ENCODE measurements at places on chromosomes 6 and 20.

DNA sequence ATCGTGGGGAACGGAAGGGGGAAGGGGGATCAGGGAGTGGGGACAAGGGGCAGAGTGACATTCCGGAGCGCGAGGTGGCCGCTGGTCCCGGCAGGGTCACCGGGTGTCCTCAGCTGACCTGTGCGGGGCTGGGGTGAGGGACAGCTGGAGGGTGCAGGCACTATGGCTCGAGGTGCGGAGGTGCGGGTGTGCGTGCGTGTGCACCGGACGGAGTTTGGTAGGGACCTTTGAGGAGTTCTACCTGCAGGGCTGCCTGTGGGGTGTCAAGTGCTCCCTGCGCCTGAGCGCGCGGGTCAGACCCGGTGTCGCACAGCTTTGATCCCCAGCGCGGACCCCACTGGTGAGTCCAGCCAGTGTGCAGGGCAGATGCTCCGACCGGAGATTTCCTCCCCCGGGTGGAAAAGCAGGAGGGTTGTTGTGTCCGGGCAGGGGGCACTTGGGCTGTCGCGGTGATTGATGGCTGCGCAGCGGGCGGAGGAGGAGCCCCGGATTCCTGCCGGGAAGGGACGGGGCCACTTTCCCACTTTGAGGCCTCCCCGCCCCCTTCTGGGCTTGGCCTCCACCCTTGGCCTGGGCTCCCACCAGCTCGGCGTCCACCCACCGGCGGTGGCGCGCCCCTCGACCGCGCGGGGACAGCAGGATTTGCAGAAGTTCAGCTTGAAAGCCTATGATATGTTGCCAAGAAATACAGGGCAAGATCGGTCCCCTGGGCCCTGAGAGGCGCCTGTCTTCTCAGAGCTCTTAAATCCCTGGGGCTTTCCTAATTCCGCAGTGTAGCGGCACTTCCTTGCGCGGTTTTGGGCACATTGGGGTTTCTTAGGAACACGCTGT lies 658 bp downstream of the RIN2 start:
- peak; percentile 49 for DNase-seq

- DNase-seq: no peak
Observed at GRCh38 chr6:80325742-80326141, 219.3 kb downstream of the BCKDHB start.

DNA sequence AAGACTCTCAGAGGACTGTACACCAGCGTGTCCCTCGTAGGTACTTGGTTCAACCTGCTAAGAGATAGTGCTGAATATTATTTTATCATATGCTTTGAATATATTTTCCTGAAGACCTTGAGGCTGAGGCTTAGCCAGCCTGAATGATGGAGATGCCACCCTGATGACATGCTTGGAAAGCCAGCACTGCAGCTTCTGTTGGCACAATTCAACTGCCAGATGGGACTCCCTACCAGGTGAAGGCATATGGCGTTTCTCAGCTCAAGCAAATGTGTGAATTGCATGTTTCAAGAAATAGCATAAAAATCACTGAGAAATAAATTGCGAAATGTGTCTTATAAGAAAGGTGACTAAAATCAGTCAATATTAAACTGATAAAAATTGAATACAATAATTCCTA lies 228.1 kb upstream of the CST7 start:
- no peak for DNase-seq

- DNase-seq: no peak
Observed at GRCh38 chr6:76862936-76863335, 600.4 kb downstream of the HTR1B start.

GRCh38 chr6:347951-348859 lies 43.3 kb upstream of the IRF4 start:
- DNase-seq: no peak

DNA sequence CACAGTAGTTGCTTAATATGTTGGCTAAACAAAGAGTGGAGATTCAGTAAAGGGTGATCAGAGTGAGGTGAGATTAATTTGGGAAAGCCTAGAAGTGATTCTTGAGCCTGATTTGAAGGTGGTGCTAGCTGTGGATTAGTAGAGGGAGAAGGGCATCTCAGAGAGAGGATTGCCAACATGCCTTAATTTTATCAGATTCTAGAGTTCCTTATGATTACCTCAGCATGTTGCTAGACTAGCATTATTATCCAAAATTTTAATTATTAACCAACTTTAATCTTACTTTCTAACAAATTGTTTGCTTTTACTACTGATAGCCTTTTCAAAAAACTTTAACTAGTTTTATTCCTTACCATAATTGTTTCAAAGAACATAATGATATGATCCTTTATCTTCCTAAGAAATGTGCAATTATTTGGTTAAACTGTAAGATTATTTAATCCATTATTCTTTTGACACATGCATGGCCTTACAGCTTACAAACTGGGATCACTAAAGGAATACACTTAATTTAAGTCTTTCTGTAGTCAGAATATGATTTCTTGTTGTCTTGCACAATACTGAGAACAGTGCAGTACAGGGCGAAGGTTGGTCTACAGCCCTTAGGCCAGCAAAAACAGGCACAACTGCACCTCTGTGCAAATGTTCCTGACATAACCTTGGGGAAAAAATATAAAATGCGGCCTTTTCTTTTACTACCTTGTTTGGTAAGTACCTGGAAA lies 88.9 kb downstream of the SLC16A10 start:
- DNase-seq: no peak

- no peak for DNase-seq
Observed at GRCh38 chr20:41391587-41392001, 25.0 kb upstream of the EMILIN3 start.

GRCh38 chr6:80637312-80637711 lies 530.8 kb downstream of the BCKDHB start:
- no peak for DNase-seq

- no peak for DNase-seq
Observed at GRCh38 chr20:8994045-8994444, 74.8 kb upstream of the PLCB4 start.

- peak; percentile 59 for DNase-seq
Observed at GRCh38 chr6:43075670-43076463, at the start of gene PTK7. Gene PTK7 (plus strand): TSS chr6:43076314. CDS start chr6:43076489, 175 bp downstream.

- DNase-seq: peak; percentile 32
Observed at GRCh38 chr20:57685146-57685758, 24.6 kb downstream of the PMEPA1 start.

GRCh38 chr6:157879034-157879872 lies 56.2 kb downstream of the SNX9 start:
- DNase-seq: no peak

- no peak for DNase-seq
Observed at GRCh38 chr20:34978092-34978744, 22.6 kb downstream of the MYH7B start.

- no peak for DNase-seq
Observed at GRCh38 chr6:6599468-6599873, 11.0 kb downstream of the LY86 start.

GRCh38 chr6:82084324-82084920 lies 163.1 kb downstream of the IBTK start:
- no peak for DNase-seq

DNA sequence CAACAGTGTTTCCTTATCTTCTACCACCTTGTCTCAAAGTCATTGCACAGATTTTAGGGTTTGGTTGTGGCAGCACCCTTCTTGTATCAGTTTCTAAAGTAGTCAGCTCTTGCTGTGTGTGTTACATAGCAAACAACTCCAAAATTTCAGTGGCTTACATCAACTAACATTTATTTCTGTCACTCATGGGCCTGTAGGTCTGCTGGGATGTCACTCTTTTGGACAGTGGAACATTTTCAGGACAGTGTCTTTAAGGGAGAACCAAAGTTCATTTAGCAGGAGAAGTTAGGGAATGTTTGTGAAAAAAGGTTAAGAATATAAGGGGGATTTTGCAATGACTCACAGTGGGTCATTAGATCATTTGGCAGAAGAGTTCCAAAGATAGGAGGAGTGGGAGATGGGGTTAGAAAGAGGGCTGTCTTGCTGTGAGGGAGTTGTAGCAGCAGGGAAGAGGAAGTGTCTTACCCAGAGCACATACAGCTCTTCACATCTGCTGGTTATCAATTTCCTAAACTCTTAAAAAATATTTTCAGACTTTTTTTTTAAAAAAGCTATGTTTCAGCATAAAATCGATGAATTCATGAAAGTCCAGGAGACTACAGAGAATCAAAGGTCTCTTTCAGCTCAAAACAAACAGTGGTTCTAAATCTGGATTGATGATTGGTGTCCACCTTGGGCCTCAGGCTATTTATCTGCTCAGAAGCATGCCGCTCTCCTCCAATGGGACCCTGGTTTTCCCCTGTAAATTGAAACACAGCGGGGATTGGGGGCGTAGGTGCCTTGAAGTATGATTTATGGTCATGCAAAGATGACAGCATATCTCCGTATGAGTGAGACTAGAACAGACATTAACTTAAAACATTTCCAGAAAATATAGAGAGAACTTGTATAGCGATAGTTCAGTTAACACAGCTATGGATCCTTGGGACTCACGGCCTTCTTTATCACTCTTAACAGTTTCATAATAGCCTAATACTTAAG lies 117.3 kb downstream of the B3GAT2 start:
- no peak for DNase-seq

- DNase-seq: no peak
Observed at GRCh38 chr6:33817489-33817888, 13.7 kb upstream of the MLN start.

GRCh38 chr20:53961527-53961926 lies 108.9 kb downstream of the BCAS1 start:
- no peak for DNase-seq

DNA sequence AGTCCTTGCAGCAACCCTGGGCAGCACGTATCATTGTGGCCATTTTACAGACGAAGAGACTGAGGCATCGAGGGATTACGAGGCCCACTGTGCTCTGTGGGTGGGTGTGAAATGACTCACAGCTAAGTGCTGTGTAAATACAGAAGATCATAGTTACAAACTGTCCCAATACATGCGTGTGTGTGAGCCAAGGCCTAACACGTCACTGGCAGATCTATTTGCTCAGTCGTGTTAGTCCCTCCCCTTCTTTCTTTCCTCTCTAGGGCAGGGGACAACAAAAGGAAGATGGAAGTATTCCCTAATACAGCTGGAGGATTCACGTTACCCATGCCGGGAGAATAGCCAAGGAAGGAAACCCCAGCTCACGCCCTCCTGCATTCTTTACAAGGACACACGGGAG lies 175.9 kb downstream of the CDC5L start:
- no peak for DNase-seq

- DNase-seq: no peak
Observed at GRCh38 chr6:13527671-13528056, 40.3 kb upstream of the GFOD1 start.

DNA sequence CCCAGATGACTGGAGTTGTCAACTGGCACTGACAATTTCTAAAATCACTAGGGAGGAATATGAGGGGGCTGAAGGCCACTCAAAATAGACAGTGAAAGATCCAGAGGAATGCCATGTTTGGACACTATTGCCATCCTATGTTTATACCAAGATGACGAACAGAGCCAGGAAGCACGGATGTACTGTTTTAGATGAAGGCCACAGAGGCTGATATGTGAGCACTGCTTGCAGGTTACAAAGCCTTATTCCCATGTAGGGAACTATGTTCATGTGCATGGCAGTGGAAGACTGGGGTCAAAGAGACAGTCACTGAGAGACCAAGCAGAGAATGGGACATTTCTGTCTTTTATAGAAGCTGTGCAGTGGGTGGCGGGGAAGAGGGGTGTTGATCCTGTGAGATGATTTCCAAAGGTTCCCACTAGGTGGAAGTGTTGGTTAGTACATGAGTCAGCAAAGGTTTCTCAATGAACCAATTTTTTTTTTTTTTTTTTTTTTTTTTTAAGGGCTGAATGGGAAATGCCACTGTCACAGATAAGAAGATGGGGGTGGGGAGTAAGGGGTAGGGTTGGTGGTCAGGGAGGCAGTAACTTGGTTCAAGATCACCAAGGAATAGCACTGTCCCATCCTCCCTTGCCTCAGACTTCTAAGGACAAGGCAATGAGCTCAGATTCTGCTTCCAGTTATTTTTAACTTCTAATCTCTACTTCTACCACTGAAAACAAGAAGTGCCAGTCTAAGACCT lies 46.7 kb upstream of the MOCS1 start:
- peak; percentile 4 for DNase-seq

GRCh38 chr20:18009116-18009515 lies 40.3 kb downstream of the MGME1 start:
- no peak for DNase-seq

DNA sequence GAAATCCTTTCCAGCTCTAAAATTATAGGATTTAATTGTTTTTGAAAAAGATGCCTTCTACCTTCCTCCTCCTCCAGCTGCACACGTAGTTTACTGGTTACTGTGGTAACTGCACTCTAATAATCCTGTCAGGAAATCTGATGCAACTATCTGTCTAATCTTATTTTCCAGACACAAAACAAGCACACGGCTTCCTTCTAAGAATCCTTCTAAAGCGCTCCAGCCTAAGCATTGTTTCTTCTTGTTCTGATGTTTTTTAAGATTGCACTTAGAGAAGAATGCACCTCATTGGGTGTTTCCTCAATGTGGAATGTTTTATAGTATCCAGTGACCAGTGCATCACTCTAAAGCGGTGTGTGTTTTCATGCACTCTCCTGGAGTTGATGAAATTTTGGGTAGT lies 63.6 kb downstream of the CARMIL1 start:
- DNase-seq: no peak

DNA sequence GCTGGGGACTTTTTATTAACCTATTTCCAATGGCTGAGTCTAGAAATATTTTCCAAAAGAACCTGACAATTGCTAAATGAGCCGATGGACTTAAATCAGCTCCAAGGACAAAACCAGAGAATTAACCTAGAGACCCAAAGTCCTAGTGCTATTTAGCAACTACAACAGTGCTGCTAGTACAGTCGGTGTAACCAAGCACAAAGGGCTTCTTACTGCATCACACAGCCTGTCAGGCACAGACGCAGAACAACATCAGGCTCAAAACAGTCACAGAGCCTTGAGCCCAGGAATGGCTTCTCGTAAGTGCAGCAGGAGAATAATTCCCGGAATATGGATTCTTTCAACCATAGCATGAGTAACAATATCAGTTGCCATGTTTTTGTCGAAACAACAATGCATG lies 70.0 kb downstream of the GFOD1 start:
- DNase-seq: no peak

GRCh38 chr6:88914895-88915598 lies 48.4 kb downstream of the RNGTT start:
- DNase-seq: no peak

DNA sequence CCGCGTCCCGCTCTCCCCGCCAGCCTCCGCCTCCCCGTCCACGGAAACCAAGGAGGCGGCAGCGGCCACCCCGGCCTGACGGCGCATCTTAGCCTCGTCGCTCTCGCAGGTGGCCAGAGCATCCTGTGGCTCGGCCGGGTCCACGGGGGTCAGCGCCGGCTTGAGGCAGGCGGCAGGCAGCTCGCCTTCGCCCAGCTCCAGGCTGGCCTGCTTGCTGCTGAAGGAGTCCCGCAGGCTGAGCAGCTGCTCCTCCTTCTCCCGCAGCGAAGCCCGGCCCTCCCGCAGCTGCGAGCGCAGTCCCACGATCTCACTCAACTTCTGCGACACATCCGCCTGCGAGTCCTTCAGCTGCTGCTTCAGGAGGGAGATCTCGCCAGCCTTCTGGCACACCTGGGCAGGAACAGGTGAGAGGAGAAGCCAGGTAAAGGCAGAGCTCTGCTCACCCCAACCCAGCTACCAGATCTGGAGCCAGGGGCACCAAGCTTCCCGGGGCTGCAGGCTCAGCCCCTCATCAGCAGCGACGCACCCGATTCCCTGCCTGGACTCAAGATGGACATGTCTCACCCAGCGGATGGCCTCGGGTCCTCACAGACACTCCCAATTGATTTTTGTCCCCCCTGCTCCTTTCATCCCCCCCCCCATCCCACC lies 5.2 kb upstream of the FASTKD5 start:
- no peak for DNase-seq

GRCh38 chr6:41161851-41162552 lies 914 bp downstream of the TREM2 start:
- DNase-seq: no peak

GRCh38 chr6:138455746-138456400 lies 43.4 kb downstream of the NHSL1 start:
- DNase-seq: no peak

- DNase-seq: no peak
Observed at GRCh38 chr6:72149715-72150114, 263.4 kb downstream of the RIMS1 start.
